ENCODE measurements at places on chromosomes 5 and 9. TPM values are rescaled to one million over a fixed set of nuclear protein-coding genes. Genes with fewer than 3 reads are reported as not detected.

The MINAR2 gene
- polyA plus RNA-seq: 0.03 TPM

The PDE6A gene
- polyA plus RNA-seq: 0.03 TPM

DNA sequence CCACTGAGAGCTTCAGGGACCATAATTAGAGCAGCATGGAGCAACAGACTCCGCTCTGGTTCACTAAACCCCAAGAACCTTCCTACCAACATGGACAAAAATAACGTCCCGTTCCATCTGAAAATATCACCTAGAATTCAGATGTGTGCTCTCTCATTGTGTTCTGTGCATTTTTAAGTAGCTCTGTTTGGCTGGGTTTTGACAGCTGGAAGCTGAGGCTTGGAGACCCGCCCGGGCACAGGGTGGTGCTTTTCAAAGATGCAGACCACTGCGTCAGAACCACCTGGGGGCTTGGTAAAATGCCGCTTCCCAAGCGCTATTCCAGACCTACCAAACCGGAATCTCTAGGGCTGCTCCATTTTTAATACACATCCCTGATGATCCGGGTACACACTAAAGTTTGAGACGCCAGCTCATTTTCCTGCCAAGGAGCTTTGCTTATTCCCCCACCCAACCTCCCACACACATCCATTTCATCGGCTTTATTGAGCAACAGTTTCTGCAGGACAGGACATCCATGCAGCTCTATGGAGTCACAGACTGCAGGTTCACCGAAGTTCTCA lies 104.8 kb downstream of the GABBR2 start:
- no peak overlapping the region for H3K27ac ChIP-seq
- no peak overlapping the region for H3K4me3 ChIP-seq
- peaks cover 4% of the 10 kb centered on the region for H3K4me1 ChIP-seq
- H3K36me3 ChIP-seq: no peaks in the 10 kb centered on the region
- DNase-seq: no peak

DNA sequence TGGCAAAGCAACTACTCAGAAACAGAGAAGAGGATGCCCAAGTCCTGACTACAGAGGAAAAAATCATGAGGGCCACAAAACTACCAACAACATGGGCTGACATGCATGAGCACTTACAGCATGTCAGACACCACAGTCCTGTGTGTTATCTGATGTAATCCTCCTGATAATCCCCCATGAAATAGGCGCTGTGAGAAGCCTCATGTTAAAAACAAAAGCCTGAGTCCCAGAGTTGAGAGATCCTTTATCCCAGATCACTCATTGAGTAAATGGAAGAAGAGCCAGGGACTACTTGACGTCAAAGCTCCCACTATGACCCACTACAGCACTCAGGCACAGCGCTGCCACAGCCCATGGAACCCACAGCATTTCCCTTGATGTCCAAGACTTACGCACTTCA lies 7.2 kb upstream of the SPOCK1 start:
- DNase-seq: no peak
- H3K4me3 ChIP-seq: no peak overlapping the region
- H3K27me3 ChIP-seq: peaks cover 4% of the 10 kb centered on the region
- no peaks in the 10 kb centered on the region for H3K4me1 ChIP-seq

The LCN15 gene
- polyA plus RNA-seq: 0.46 TPM

GRCh38 chr5:135221187-135221473 lies 177.9 kb downstream of the MACROH2A1 start:
- H3K36me3 ChIP-seq: no peaks in the 10 kb centered on the region
- no peaks in the 10 kb centered on the region for H3K4me1 ChIP-seq
- no peak overlapping the region for H3K27ac ChIP-seq
- DNase-seq: no peak
- no peaks in the 10 kb centered on the region for H3K27me3 ChIP-seq
- no peak overlapping the region for H3K4me3 ChIP-seq

DNA sequence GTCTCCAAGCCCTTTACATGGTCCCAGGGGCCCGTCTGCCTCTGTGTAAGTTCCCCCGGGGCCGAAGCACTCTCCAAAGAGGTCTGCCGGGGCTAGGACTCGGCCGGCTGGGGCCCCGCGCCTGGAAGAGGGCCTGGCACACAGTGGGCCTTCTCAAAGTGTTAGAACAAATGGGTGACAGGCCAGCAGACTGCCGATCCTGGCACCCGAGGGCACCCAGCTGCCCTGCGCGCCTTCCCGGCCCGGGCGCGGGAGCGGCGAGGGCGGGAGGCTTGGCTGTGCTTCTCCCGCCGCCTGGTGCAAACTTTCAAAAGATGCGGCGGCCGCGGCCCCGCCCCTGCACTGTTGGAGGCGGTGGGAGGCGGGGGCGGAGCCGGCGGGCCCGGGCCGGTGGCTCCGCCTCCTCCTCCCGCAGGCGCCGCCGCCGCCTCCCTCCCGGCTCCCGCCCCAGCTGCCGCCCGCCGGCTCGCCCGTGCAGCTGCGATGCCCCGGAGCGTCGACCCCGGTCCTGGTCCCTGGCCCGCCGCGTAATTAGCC lies at the start of gene NEURL1B:
NEURL1B (plus strand) TSS at position 442 of the 537 bp plus-strand sequence. CDS start 144 bp downstream, outside the sequence.
- peak; percentile 89 for DNase-seq
- H3K27ac ChIP-seq: peak within 1 kb of the TSS; percentile 59
- peak within 1 kb of the TSS; percentile 78 for H3K4me3 ChIP-seq

The GABRG2 gene
- not detected for polyA plus RNA-seq

DNA sequence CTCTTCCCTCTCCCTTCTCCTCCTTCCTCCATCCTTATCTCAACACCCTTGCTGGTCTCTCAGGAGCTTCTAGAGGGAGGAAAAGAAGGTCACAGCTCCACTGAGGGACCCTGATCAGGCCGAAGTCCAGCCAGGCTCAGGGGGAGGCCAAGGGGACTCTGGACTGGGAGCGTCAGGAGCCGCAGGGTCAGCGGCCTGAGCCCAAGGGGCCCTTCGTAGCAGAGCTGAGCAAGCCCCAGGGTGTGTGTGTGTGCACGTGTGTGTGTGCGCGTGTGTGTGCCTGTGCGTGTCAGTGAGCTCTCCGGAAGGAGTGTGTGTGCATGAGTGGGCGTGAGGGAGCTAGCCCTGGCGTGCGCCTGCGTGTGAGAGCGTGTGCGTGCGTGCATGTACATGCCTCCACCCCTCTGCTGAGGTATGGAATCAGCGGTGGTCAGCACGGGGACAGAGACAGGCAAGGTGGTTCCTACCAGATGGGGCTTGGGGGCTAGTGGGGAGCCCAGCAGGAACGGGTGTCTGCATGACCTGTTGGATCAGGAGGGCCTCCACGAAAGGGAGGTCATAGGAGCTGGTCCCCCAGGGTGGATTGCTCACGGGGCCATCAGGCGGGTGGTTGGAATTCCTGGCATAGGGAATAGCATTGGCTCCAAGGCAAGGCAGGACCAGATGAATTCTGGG lies 10.0 kb upstream of the AGPAT2 start:
- no peaks in the 10 kb centered on the region for H3K27me3 ChIP-seq
- peak overlapping the region; percentile 81 for H3K27ac ChIP-seq
- H3K36me3 ChIP-seq: no peaks in the 10 kb centered on the region
- peak overlapping the region; percentile 46 for H3K4me3 ChIP-seq
- peak; percentile 94 for DNase-seq

- no peak for DNase-seq
- no peak overlapping the region for H3K4me3 ChIP-seq
- H3K27me3 ChIP-seq: no peaks in the 10 kb centered on the region
- no peaks in the 10 kb centered on the region for H3K4me1 ChIP-seq
- no peak overlapping the region for H3K27ac ChIP-seq
These were observed 46.3 kb downstream of the SRFBP1 start for GRCh38 chr5:122008061-122008460.

The SLC27A4 gene
- 162 TPM for polyA plus RNA-seq

The ANKRD20A1 gene
- 1.3 TPM for polyA plus RNA-seq

- H3K4me1 ChIP-seq: no peaks in the 10 kb centered on the region
- no peak overlapping the region for H3K4me3 ChIP-seq
- H3K27me3 ChIP-seq: no peaks in the 10 kb centered on the region
- no peak for DNase-seq
These were observed 17.4 kb downstream of the FBXW2 start for GRCh38 chr9:120775859-120776258.

DNA sequence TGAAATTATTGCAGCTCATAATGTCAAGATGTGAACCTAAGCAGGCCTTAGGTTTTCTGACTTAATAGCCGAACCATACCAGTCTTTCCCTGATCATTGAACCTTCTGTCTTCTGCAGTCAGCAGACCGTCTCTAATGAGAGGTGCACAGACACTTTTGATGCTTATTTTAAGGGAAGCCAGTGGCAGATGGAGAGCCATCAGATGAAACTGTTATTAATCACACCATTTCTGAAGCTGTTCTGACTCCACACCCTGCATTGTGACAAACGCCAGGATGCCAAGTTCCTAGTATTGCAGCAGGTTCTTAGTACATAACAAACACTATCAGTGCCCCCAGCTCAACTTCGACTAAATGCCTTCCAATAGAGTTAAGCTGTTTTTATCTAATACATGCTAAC lies 43.0 kb downstream of the PIK3R1 start:
- peaks cover 22% of the 10 kb centered on the region for H3K4me1 ChIP-seq
- no peak overlapping the region for H3K27ac ChIP-seq
- no peak for DNase-seq
- H3K27me3 ChIP-seq: no peaks in the 10 kb centered on the region
- peaks cover 7% of the 10 kb centered on the region for H3K36me3 ChIP-seq
- H3K4me3 ChIP-seq: no peak overlapping the region

The INSL4 gene
- polyA plus RNA-seq: not detected

DNA sequence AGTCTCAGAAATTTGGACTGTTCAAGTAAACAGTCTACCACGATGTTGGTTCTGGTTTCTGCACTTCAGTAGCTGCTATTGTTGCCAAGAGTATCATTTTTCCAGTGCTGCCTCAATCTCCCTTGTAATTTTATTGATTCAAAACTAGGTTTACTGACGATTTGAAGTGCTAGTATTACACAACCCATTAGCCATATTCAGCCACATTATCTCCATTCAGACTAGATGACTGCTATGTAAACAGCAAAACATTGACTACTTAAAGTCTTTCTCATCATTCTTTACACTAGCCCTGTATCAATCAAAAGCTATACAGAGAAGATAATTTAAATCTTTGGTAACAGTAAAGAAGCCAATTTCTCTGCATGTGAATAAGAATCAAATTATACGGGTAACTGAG lies 102.0 kb upstream of the TSLP start:
- H3K27ac ChIP-seq: no peak overlapping the region
- no peak for DNase-seq
- H3K4me1 ChIP-seq: no peaks in the 10 kb centered on the region
- no peaks in the 10 kb centered on the region for H3K36me3 ChIP-seq
- no peaks in the 10 kb centered on the region for H3K27me3 ChIP-seq
- H3K4me3 ChIP-seq: no peak overlapping the region

The TRPM3 gene
- 0.15 TPM for polyA plus RNA-seq

DNA sequence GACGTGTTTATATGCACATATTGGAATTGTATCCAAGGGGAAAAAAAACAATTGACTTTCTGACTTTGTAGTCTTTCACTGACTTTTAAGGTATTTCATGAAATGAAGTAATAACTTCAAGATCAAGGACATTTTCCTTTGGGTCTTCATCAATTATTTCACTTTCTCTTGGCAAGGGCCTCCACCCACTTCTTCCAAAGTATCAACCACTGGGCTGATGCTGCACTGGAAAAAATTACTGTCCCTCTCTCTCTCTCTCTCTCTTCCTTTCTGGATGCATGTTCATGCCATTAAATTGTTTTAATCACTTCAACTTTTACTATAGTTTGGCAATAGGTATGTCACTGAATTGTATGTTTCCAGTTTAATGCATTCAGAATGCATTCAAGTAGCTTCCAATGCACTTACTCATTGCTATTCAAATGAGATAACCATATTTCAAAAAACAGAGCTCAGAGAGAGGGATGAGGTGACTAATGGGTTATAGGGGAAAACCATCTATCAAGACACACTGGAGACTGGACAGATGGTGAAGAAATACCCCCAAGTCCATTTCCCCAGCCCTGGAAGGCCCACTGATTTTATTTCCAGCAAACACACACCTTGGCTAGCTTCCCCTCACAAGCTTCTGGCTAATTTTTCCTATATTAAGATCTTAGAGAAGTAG lies 585.3 kb downstream of the EBF1 start:
- DNase-seq: no peak
- H3K4me1 ChIP-seq: no peaks in the 10 kb centered on the region
- no peak overlapping the region for H3K4me3 ChIP-seq
- no peaks in the 10 kb centered on the region for H3K36me3 ChIP-seq

- peaks cover 12% of the 10 kb centered on the region for H3K27me3 ChIP-seq
- no peaks in the 10 kb centered on the region for H3K36me3 ChIP-seq
- no peak for DNase-seq
- no peak overlapping the region for H3K4me3 ChIP-seq
- H3K4me1 ChIP-seq: no peaks in the 10 kb centered on the region
These were observed 4.4 kb upstream of the ELAVL2 start for GRCh38 chr9:23830476-23830805.

DNA sequence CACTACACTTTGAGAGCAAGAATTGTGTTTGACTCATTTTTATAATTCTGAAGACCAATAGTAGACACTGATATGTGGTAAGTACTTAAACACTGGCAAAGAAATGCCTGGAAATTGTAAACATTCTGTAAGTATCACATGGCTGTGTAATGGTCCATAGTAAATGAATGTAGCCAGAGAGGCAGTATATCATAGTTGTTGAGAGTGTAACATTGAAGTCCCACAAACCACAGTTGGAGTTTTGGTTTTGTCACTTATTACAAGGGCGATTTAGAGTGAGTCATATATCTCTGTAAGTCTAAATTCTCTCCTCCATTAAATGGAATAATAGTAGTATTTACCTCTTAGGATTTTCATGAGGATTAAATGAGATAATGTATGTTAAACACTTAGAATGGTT lies 181.1 kb upstream of the MEF2C start:
- H3K4me3 ChIP-seq: no peak overlapping the region
- H3K36me3 ChIP-seq: no peaks in the 10 kb centered on the region
- H3K4me1 ChIP-seq: no peaks in the 10 kb centered on the region
- DNase-seq: no peak
- no peak overlapping the region for H3K27ac ChIP-seq

- H3K27ac ChIP-seq: no peak overlapping the region
- H3K36me3 ChIP-seq: no peaks in the 10 kb centered on the region
- H3K4me1 ChIP-seq: peaks cover 5% of the 10 kb centered on the region
- no peaks in the 10 kb centered on the region for H3K27me3 ChIP-seq
These were observed 51.3 kb upstream of the MOCS2 start for GRCh38 chr5:53160895-53161294.

GRCh38 chr5:1942158-1942557 lies 59.4 kb upstream of the IRX4 start:
- DNase-seq: no peak
- H3K4me1 ChIP-seq: no peaks in the 10 kb centered on the region
- no peaks in the 10 kb centered on the region for H3K27me3 ChIP-seq
- no peak overlapping the region for H3K4me3 ChIP-seq
- no peak overlapping the region for H3K27ac ChIP-seq
- no peaks in the 10 kb centered on the region for H3K36me3 ChIP-seq

- H3K4me1 ChIP-seq: no peaks in the 10 kb centered on the region
- H3K27me3 ChIP-seq: peaks cover 3% of the 10 kb centered on the region
- H3K27ac ChIP-seq: peak overlapping the region; percentile 64
- peak overlapping the region; percentile 13 for H3K4me3 ChIP-seq
These were observed 41.9 kb downstream of the BNC2 start for GRCh38 chr9:16828340-16829281.

DNA sequence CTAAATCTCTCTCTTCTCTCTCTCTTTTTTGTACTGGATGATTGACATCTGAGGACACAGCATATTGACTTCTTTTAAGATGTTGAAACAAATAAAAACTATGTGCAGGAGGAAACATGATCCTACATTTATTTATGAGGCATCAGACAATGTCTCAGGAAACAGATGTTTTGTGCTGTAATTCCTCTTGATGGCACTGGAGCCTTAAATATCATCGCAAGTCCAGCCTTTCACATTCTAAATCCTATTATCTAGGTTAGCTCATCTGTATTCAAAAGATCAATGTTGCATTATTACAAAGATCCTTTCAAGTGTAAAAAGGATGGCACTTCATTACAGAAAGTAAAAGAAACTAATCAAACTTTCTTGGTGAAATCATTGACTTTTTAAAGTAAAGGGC lies 63.9 kb downstream of the MAT2B start:
- DNase-seq: no peak
- no peak overlapping the region for H3K27ac ChIP-seq
- no peaks in the 10 kb centered on the region for H3K36me3 ChIP-seq
- H3K4me1 ChIP-seq: peaks cover 13% of the 10 kb centered on the region
